Mammary epithelial cell (primary cell): ENCODE measurements at places on chromosomes 1 and 21. TPM values are rescaled to one million over a fixed set of nuclear protein-coding genes. Genes with fewer than 3 reads are reported as not detected.

FAM167B gene
- 0.10 TPM for polyA plus RNA-seq

CFHR4 gene
- polyA plus RNA-seq = not detected

DNAI4 gene
- polyA plus RNA-seq = 0.35 TPM

OBSCN gene
- polyA plus RNA-seq = 2.0 TPM

PHLDA3 gene
- 96.4 TPM for polyA plus RNA-seq

CTSK gene
- polyA plus RNA-seq = 2.2 TPM

IRF2BP2 gene
- 63.4 TPM for polyA plus RNA-seq

LCE3D gene
- polyA plus RNA-seq = 0.58 TPM

NUF2 gene
- 14.9 TPM for polyA plus RNA-seq

NTMT2 gene
- polyA plus RNA-seq = not detected

SPRR2B gene
- not detected for polyA plus RNA-seq

FCRL4 gene
- not detected for polyA plus RNA-seq

FCGR3A gene
- not detected for polyA plus RNA-seq

COL24A1 gene
- not detected for polyA plus RNA-seq

HSPB7 gene
- polyA plus RNA-seq = not detected
